ENCODE measurements at places on chromosomes 13 and 19.

DNA sequence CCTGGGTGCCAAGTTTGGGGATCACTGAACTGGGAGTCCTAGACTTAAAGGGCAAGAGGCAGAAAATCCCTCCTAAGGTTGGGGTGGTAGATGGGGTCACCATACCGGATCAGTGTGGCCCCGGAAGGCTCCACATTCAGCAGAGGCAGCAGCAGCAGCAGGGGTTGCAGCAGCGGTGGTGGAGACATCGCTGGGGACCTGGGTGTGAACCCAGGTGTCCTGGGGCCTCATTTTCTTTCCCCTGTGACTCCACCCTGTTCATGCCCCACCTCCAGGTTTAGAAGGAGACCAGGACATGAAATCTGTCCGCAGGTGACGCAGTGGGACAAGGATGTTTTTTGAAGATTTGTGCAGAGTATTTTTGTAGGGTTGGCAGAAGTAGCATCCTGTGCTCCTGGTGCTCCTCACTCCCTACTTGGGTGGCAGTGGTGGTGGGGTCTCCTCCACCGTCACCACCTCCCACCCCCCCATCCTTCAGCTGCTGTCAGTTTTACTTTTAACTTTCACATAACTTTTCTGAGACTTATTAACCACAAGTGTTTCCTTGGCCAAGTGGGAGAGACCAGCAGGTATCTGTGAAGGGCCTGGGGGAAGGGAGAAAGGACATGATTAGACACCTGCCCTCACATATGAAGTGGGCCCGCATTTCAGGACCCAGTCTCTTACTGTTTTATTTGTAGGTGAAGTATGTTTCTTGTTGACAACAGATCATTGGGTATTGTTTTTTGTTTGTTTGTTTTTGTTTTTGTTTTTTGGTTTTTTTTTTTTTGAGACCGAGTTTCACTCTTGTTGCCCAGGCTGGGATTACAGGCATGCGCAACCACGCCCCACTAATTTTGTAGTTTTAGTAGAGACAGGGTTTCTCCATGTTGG is at the start of gene NAPSA:
Gene NAPSA (minus strand): TSS at position 206 of the 873 bp plus-strand sequence. CDS start 18 bp downstream, at position 188.
- DNase-seq, result no peak

DNA sequence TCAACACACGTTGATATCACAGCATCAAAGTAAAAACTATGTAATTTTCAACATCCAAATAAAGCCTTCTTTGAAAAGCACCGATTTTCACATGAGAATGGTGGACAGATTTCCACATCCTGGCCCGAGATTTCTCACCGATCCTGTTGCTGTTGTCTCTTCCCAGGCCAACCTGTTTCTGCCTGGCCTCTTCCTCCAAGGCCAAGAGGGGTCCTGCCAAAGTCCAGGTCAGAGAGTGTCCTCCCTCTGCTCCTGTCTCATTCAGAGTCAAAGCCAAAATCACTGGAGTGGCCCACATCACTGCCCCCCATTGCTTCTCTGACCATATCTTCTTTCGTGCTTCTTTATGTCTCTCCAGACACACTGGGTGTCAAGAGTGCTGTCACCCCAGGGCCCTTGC is 49.5 kb downstream of the CHST8 start:
- DNase-seq, result no peak

DNA sequence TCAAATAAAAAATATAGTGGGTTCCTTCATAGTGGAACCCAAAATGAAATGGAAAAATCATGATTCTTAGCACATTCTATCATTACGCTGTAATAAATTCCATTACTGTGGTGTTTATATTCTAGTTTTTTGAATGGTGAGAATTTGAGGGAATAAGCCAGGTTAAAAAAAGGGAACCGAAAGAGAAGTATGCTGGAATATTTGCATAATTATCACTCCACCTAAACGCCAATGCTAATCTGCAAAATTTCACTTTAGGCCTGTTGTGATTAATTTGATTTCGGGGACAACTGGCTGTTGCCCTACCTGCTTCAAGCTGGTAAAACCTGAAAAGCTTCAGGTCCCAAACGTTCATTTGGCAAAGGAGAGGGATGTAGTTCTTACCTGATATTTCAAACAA is 32.1 kb upstream of the SCEL start:
- DNase-seq, result no peak

DNA sequence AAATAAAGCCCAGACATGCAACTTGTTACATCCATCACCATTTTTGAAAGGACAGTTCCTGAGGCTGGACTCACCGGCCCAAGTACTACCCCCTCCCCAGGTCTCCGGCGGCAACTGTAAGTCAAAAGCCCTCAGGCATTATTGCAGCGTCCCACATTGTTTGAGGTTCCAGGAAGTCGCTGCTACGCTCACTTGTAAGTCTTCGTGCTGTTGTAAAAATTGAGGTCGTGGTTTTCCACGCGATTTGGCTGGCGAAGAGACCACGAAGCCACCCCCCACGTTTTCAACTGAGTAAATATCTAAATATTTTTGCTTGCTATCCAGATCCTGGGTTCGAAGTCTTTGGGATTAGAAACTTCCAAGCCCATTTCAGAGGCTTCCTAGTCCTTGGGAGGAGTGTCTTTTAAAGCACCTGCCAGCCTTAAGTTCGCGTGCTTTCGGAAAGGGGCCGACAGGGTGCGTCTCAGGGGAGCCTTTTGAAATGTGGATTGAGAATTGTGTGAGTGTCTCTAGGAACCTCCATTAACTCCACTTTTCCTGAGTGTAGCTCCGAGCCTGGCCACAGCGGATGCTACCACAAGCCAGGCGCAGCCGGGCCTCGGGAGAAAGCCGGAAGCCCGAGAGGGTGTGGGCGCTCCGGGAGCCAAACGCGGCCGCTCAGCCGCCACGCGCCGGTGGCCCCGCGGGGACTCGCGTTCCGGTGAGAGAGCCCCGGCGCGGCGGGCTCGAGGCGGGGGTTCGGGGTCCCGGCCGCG is 434 bp upstream of the FNDC3A start:
- peak; percentile 87 for DNase-seq

DNA sequence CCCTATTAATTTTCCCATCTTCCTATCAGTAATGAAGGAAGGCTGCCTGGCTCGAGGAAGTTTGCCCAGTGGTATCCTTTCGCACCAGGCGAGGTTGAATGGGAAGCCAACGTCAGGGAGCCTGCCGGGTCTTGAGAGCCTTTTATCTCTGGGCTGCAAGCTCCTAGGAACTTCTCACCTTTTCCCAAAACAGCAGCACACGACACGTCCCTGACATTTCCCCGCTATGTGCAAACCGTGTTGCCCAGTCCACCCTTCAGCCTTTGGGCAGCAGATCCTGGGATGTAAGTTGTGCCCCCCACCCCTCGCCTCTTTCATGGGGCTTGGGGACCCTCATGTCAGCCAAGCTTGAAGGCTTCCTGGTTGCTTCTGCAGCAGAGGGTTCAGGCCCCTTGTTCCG is 179.1 kb downstream of the ZNF536 start:
- no peak for DNase-seq

- no peak for DNase-seq
These were observed 91.3 kb downstream of the KCNRG start for GRCh38 chr13:50106559-50106958.

Measured in NCI-H146 (cell line).